ENCODE measurements at places on chromosomes 7 and 10.

DNA sequence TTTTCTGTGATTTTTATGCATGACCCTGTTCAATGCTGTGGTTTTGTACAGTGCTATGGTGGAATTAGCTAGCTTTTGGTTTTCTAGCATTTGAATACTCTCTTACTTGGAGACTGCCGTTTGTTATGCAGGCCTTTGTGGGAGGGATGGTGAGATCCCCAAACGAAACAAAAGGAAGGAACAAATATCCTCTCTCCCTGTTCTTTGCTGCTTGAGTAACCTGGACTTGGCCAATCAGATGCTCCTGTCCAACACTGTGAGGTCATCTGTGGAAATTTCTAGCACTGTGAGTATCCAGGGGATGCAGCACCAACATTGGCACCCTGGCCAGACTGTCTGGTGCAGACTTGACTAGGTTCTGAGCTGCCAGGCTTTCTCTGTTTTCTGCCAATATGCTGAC, 314.4 kb downstream of the ANKRD30A start:
- no peaks in the 10 kb centered on the region for H3K27me3 ChIP-seq
- ATAC-seq = no peak
- H3K4me1 ChIP-seq = no peaks in the 10 kb centered on the region
- no peaks in the 10 kb centered on the region for H3K36me3 ChIP-seq
- no peak overlapping the region for H3K27ac ChIP-seq
- no peak overlapping the region for H3K4me3 ChIP-seq

DNA sequence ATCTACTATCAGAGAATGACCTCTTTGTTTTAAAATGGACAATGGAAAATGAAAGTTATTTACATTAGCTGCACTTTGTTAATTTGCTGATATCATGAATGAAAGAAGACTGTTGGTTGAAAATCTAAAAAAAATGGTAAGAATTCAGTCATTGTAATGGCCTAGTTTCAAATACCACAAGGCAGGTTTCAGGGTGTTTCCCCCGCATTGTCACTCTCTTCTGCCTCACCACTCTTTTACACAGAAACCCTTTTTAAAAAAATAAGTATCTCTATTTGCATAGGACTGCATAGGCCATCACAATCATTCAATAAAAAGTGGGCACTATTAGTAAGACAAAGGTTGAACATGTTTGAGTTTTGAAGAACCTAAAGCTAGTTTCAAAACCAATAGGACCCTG, 737.1 kb downstream of the INHBA start:
- no peak for ATAC-seq

- H3K27ac ChIP-seq = no peak overlapping the region
- H3K4me1 ChIP-seq = peaks cover 19% of the 10 kb centered on the region
- H3K4me3 ChIP-seq = no peak overlapping the region
- H3K27me3 ChIP-seq = no peaks in the 10 kb centered on the region
Observed at GRCh38 chr7:37323966-37324365, 124.7 kb downstream of the ELMO1 start.

DNA sequence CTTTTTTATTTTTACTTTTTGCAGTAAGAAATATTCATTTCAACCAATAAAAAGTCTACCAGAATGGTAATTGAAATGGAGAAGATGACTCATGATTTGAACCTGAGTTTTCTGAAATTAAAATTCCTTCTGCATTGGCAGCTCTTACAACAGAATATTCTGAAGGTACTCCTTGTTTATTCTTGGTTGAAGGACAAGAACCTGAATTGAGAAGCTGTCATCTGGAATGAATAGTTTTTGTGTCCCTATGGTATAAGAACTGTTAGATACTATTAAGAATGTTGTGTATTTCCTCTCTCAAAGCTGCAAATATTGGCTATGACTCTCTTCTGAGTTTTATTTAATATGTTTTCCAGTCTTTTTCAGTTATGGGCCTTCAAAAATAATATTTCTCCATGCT, 56.1 kb downstream of the CDK1 start:
- no peak overlapping the region for H3K4me3 ChIP-seq
- H3K27me3 ChIP-seq = no peaks in the 10 kb centered on the region
- H3K36me3 ChIP-seq = no peaks in the 10 kb centered on the region
- no peak for ATAC-seq

DNA sequence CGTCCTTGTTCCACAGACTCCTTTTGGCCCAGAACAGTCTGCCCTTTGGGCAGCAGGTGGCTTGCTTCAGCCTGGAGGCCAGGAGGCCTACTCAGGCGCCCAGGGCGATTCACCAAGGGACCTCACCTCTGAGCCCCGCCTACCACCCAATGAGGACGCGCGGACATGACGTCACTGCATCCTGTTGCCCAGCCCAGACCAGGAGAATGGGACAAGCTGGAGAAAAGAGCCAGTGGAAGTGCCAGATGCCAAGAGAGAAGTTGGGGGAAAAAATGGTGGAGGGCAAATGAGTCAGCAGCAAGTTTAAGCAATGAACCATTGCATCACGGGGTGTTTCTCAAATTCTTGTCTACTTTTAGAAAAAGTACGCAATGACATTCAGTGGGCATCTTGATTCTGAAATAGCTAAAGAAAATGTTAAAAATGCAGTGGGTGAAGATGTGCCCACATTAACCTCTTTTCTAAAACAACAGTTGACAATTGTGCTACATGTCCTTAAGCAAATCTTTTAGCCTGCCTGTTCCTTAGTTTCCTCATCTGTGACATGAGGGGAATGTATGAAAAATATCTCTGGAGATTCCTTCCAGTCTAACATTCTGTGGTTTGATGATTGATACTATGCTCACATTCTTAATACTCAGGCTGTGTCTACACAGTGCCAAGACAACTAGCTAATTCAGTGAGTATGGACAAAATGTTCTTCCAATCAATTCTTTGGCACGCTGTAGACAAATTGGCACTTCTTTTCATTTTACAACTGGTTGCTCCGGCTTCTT, 23.9 kb upstream of the LEP start:
- H3K27me3 ChIP-seq = peaks cover 60% of the 10 kb centered on the region
- no peaks in the 10 kb centered on the region for H3K36me3 ChIP-seq
- no peak overlapping the region for H3K27ac ChIP-seq
- no peak for ATAC-seq

DNA sequence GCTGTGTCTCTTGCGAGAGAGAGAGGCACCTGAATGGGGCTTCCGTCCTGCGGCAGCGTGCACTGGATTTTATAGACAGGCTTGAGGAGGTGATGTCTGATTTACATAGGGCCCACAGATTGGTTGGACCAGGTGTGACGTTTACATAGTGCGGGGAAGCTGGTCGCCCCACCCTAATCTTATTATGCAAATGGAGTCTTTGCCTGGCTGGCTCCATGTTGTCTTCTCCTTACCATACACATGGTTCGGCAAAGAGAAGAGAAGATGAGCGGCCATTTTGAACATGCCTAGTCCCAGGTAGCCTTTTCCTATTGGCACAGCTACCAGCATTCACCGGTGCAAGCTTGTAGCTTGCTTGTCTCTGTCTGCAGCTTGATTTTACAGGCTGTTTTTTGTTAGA, 238.5 kb upstream of the GALNT17 start:
- no peak overlapping the region for H3K4me3 ChIP-seq
- no peaks in the 10 kb centered on the region for H3K4me1 ChIP-seq

- no peak overlapping the region for H3K27ac ChIP-seq
- H3K4me3 ChIP-seq = no peak overlapping the region
- H3K4me1 ChIP-seq = peaks cover 7% of the 10 kb centered on the region
- H3K27me3 ChIP-seq = peaks cover 37% of the 10 kb centered on the region
- H3K36me3 ChIP-seq = no peaks in the 10 kb centered on the region
Observed at GRCh38 chr10:8130973-8131911, 76.8 kb downstream of the GATA3 start.
